ENCODE measurements at places on chromosomes 2 and 18.

DNA sequence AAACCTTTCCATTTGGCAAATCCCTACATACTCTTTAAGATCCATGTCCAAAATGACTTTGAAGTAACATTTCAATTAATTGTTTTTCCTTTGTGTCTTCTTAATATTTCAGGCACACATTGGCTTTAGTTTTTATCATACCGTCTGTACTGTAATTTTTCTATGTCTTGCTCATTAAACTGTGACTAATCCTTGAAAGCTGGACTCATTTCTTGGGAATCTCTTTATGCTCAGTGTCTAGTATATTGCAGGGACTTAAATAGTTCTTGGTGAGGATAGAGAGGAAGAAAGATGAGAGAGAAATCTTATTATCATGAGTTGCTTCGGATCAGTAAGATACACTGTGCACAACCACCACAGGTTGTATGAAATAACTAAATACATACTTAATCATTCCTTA is 448.3 kb upstream of the ST6GAL2 start:
- DNase-seq, result no peak

- DNase-seq, result no peak
Measured at GRCh38 chr2:189618197-189618596, 37.6 kb upstream of the SLC40A1 start.

GRCh38 chr2:142786918-142787702 is 90.4 kb upstream of the KYNU start:
- no peak for DNase-seq

DNA sequence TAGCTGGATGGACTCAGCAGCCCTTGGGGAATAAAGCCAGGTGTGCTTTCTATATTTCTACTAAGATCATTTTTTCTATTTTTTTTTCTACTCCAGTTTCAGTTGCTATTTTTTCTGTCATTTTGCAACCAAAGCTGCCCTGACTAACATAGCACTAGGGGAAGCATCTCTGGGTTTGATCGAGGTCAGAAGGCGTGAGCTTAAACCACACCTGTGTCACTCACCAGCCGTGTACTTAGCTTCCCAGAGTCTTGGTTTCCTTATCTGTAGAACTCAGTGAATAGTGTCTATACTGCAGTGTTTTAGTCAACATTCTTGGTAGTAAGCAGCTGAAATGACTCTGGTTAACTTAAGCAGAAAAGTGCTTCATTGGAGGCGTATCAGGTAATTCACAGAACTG is 489.6 kb upstream of the SPRED2 start:
- DNase-seq, result no peak

DNA sequence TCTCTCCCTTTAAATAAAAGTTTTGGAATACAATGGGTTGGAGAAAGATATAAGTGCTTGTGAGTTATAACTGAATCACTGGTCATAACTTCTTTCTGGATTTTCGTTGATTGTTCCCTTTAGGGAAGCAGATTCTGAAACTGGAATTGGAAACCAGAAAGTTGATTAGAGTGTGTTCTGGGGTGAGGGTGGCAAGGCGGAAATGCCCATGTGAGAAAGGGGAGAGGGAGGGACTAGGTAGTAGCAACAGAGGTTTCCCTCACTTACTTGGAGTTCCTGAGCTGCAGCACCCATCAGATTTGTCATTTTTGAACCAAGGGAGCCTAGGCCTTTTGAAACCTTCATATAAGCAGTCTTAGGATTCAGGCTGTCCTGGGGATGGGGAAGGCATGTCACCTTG is 453.4 kb downstream of the KCNJ3 start:
- no peak for DNase-seq

Measured in activated gamma-delta T cell treated with anti-CD3 and anti-CD28 coated beads, Interleukin-2, amount 50 U/mL, for 16 hours (primary cell).